ENCODE measurements at places on chromosomes 2 and 18.
A peak's percentile ranks its signal among the peaks of the same experiment; 100 is the strongest.

DNA sequence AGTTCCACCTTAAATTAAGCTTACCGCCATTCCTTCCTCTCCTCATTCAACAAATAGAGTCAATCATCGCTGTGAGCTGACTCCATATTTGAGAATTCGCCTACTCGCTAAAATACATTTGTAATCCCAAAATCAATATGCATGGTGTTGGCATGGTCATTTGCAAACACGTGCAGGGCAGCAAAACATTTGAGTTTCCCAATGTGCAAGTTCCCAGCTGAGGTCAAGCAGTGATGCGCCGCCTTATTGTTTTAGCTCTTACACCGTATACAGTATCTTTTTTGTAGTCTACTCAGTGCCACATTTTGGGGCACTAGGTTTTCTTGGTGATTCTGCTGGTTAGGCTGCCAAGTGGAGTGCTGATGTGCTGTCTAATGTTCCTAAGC is 73.3 kb upstream of the MGAT4A start:
- DNase-seq, result no peak

GRCh38 chr2:13019781-13020180 is 303.0 kb downstream of the TRIB2 start:
- DNase-seq, result no peak

GRCh38 chr18:23131693-23132319 is 3.5 kb upstream of the CABLES1 start:
- DNase-seq, result peak; percentile 35

GRCh38 chr2:222025881-222026271 is 272.9 kb downstream of the PAX3 start:
- no peak for DNase-seq

GRCh38 chr18:41906528-41907146 is 48.4 kb upstream of the PIK3C3 start:
- DNase-seq, result no peak

GRCh38 chr2:106094131-106094841 is 99.8 kb downstream of the UXS1 start:
- DNase-seq, result peak; percentile 35

DNA sequence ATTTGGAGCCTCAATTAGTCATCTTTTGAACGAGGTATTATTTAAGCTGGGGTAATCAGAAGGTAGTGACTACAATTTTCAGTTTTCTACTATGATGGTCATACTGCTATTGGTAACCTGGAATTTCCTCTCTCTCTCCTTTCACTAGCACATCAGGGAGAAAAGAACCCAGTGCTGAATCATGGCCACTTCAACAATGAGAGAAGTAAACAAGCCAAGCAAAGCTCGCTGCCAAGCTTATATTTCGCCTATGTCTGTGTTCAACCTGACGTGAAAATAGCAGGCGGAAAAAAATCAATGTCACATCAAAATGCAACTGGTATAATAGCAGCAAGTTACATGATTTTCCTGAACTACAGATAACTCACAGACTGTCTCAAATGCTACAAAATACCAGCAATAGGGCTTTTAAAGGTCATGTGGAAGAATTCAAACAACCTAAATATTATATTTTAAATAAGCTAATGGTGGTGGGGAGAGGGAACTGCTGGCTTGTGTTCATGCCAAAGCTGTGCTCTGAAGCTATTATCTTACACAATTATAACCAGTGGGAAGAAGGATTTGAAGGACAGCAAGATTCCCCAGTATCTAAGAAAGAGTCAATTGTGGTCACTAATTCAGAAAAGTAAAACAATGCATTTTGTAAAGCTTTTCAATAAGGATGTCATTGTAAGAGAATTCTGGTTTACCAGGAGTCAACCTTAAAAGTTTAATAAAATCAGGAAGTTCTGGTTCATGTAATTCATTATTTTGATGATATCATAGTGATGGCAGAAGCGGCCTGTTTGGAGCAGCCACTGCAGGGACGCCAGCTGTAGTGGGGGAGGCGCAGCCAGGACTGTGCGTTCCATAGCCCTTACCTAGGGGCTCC is 38.0 kb downstream of the RNF152 start:
- no peak for DNase-seq

DNA sequence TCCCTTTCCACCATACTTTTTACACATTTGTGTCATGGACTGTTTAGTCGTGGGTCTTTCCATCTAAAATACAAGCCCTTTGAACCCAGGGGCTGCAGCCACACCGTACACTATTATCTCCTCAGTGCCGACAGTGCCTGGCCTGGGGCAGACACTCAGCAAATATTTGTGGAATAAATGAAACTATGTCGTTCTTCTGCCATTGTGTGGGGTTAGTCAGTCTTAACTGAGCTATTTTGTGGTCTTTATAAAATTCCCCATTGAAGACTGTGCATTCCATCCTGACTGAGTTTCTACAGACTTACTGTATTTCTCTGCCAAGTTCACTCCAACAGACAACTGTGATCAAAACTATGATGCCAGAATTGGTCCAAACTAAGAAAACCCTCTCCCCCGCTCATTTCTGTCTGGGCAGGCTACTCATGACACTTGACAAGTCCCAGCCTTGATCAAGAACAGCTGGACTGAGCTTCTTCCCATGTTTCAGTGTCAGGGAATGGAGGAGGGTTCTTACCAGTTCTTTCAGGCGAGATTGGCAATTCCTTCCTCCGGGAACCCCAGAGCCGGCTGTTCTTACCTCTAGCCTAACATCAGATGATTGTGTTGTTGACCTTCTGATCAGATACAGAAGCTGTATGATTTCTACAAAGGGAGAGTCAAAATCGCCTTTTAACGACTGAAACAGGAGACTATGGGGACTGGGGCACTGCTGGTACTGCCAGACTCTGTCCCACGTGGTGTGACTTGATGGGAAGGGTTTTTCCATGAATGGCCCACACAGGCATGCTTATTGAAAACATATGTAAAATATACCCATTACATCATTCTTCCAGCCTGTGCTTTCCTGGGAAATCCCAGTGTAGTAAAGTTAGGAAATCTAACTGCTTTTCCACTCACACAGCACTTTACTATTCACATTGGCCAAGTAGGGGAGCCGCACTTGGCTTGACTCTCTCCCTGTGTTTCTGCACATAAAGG is 77.4 kb upstream of the NPAS2 start:
- no peak for DNase-seq

GRCh38 chr2:194674043-194674442 is 983.0 kb upstream of the SLC39A10 start:
- no peak for DNase-seq

DNA sequence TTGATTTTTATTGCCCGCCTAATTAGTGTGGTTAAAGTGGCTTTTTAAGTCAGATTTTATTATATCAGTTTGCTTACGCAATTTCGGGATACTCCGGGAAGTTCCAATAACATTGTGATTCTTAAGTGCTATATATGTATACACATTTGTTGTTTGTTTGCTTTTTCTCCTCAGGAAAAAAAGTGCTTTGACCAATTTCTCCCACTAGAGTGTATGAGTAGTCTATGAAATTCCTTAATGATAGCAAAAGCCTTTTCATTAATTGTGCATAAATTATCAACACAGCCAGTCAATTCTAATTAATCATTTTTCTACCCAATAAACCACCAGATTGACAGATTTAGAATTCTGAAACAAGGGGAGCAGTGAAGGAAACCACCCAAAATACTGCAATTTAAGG is 172.2 kb downstream of the DPP10 start:
- DNase-seq, result no peak

DNA sequence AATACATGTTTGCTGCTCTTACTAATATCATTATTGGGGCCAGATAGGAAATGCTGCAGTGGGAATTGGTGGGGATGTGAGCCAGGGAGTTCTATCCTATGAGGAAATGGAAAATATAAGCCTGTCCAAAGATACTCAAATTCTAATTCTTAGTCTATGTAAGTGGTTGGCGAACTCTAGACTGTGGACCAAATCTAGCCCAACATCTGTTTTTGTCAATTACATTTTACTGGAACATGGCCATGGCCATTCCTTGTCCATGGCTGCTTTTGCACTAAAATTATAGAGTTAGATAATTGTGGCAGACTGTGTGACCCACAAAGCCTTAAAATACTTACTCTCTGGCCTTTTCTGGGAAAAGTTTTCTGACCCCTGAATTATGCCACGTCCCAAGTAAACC is 113.3 kb downstream of the MGAT5 start:
- DNase-seq, result no peak

DNA sequence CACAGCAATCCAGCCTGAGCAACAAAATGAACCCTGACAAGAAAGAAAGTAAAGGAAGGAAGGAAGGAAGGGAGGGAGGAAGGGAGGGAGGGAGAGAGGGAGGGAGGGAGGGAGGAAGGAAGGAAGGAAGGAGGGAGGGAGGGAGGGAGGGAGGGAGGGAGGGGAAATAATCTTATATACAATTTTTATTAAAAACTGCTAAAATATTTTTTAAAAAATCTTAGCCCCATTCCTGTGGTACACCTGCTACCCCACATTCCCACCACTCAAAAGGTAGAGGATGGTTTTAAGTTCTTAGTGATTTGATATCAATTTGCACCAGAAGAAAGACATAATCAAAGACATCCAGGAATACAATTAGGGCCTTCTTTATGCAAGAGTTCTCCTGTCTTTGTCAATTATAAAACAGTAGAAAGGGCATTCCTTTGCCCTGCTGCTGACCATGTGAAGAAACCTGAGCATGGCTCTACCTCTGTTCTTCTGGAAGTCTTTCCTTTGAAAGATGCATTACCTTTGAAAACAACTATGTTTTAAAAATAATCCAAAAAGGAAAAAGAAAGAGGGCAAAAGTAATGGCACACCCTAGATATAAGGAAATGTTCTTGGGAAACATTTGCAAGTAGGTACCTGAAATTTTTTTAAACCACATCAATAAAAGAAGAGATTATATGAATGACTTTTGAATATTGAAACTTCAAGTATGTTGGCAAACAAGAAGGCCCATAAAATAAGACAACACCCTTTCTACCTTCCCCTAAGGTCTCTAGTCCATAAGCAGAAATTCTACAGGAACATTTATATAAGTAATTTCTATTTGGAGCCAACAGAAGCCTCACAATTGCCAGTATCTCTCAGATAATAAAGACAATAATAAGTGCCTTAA is 33.7 kb upstream of the ACVR2A start:
- DNase-seq, result no peak

- no peak for DNase-seq
Observed at GRCh38 chr18:26255695-26256622, 29.7 kb downstream of the TAF4B start.

DNA sequence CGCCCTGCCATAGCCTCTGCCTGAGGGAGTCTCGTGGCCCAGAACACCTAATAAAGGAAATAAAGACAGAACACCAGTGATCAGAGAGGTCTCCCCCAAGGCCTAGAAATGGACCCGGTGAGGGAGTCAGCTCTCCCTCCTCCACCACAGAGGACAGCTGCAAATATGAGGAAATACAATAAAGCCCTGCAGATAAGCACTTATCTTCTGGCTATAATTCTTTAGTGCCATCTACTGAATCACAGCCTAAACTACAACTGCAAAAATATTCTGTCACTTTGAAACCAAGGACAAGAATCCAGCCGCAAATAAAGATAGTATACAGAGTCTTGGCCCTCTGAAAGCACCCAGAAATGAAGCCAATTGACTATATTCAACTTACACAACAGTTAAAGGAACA is 42.4 kb upstream of the TACR1 start:
- DNase-seq, result no peak

- no peak for DNase-seq
Observed at GRCh38 chr2:165008730-165009315, 53.5 kb upstream of the SLC38A11 start.

- DNase-seq, result no peak
Observed at GRCh38 chr2:143085125-143085784, 44.0 kb upstream of the ARHGAP15 start.

GRCh38 chr2:156649596-156649995 is 213.4 kb downstream of the GPD2 start:
- no peak for DNase-seq

DNA sequence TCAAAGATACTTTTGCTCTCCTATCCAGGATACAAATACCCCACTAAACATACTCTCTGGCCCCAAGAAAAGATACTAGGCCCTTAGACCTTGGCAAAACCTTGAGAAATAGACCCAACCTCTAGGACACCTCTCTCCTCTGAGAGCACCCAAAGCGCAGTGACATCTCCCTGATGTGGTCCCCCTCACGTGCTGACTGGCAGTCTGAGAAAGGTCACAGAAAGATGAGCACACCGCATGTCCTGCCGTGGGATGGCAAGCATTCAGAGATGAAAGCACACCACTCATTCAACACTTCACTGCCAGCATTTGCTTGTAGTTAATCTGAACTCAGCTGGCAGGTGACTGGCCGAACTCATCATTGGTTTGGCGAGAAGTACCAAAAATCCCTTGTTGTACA is 6.1 kb upstream of the TBC1D8 start:
- no peak for DNase-seq

DNA sequence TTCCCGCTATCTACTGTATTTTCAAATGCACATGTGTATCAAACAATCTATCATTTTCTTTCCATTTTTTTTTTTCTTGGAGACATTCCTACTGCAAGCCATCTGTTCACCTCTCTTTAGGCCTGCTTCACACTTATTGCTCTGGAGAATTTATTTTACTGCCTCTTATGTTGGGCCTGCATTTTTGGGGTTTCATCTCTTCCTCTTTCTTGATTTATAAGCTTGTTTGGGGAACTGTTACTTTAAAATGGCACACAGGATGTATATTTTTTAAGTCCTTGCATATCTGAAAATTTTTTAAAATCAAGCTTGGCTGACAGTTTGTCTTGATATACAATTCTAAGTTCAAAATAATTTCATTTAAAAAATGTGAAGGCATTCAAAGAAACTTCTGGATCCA is 3.5 kb upstream of the RAB27B start:
- no peak for DNase-seq

DNA sequence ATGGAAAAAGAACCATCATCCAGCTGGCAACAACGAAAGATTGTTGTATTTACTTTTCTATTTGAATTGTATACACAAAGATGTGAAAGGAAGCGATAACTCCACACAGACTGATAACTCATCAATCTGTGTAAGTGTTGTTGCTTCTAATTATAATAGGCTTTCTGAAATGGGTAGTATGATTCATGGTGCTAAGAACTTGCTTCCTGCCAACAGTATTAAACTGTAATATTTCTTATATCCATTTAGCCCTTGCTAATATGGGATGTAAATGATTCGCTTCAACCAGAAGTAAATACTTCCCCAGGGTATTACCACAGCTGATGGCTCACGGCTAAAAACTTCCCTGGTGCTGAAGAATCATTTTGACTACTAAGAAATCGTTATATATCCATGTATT is 70.2 kb downstream of the TMEM163 start:
- DNase-seq, result no peak

- DNase-seq, result no peak
Observed at GRCh38 chr18:59564561-59564960, 132.7 kb downstream of the CCBE1 start.

DNA sequence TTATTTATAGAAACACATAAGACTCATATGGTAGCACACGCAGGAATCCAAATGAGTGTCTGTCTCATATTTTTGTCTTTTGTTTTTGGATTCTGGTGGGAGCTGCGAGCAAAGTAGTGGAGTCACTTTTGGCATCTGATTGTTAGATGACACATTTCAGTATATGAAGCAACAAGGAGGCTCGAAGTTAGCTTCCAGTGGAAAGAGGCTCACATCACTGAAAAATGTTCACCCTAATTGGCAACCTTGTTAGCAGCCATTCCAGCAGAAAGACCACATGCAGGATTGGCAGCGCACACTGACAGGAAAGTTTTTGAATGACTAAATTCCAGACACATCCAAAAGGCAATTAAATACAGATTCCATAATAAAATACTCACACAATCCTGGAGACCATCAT is 87.4 kb downstream of the MYT1L start:
- no peak for DNase-seq

All from stimulated activated CD8-positive, alpha-beta memory T cell treated with anti-CD3 and anti-CD28 coated beads, Interleukin-4, amount 100 ng/mL, for 1 hour (primary cell).